Nephron progenitor cell (in vitro differentiated cells): ENCODE measurements at places on chromosomes 12 and 14.

GRCh38 chr12:57865084-57865751, 18.7 kb upstream of the CTDSP2 start:
- peak; percentile 79 for DNase-seq

GRCh38 chr14:20613094-20614037, 22.2 kb upstream of the RNASE12 start:
- DNase-seq, result peak; percentile 78

DNA sequence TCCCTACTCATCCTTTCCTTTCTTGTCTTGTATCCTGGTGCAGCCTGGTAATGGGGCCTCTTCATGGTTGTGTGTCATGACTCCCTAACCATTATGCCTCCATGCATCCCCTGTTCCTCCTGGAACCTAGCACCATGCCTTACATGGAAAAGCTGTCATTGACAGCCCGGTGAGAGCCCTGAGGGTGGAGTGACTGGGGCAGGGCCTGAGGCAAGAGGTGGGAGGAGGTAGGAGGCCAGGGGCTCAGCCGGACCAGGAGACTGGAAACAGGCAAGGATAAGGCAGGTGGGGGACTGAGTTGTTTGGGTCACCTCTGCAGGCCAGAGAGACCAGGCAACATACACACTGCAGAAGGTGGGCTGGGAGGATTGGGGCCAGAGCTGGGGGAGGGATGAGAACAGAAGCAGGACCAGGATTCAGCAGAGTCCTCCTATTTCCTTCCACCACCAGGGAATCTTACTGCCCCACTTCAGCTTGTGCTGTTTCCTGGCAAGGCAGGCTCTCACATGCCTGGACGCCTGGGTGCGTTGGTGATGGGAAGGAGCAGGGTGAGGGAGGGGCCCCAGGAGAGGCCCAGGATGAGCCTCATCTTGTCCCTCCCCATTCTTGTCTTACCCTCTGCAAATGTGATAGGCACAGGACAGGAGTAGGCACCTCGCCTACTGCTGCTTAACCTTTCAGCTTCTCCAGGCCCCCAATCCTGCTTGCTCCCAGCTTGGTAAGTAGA, at the start of gene LTB4R2:
TSS of gene LTB4R2 (plus strand) at position 603 of the 727 bp plus-strand sequence. CDS start 525 bp downstream, outside the sequence.
- no peak for DNase-seq

DNA sequence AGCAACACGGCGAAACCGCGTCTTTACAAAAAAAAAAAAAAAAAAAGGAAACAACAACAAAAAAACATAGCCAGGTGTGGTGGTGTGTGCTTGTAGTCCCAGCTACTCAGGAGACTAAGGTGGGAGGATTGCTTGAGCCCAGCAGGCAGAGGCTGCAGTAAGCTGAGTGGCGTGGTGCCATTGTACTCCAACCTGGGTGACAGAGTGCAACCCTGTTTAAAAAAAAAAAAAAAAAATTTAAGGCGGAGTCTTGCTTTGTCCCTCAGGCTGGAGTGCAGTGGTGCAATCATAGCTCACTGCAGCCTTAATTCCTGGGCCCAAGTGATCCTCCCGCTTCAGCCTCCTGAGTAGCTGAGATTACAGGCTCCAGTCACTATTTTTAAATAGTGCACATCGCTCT, 18.2 kb upstream of the FIGNL2 start:
- no peak for DNase-seq

GRCh38 chr14:22560662-22561365, 28.2 kb downstream of the DAD1 start:
- no peak for DNase-seq

- DNase-seq, result no peak
These were observed 428.5 kb upstream of the FBXO33 start for GRCh38 chr14:39860596-39861228.

DNA sequence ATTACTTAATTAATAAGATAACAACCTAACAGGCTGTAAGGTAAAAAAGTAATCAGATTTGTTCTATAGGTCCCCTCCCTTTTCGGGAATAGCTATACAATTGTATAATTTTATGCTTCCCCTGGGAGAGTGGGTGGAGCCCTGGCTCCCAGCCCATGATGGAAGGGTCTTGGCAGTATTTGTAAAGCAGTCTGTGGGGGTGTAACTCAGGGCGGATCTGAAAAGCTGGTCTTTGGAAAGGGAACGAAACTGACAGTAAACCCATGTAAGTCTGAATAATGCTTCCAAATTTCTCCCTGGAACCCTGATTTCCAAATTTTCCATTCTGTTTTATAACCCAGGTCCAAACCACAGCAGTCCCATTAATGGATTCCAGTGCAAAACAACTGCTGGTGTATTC, 110.4 kb downstream of the DAD1 start:
- peak; percentile 15 for DNase-seq

DNA sequence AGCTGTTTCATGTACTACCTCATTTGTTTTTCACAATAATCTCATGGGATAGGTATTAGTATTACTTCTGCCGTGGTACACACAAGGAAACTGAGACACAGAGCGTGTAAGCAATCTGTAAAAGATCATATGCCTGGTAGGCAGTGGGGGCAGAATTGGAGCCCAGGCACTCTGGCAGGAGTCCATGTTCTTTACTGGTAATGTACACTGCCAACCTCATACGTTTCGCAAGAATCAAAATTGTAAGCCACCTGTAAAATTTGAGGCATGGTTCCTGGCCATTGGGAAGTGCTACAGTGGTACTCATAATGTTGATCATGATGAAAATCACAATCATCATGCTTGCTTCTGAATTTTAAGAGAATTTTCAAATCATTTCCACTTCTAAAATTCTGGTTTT, 40.7 kb downstream of the TMTC1 start:
- DNase-seq, result no peak

GRCh38 chr12:44876544-44877410, 662 bp upstream of the NELL2 start:
- peak; percentile 87 for DNase-seq

DNA sequence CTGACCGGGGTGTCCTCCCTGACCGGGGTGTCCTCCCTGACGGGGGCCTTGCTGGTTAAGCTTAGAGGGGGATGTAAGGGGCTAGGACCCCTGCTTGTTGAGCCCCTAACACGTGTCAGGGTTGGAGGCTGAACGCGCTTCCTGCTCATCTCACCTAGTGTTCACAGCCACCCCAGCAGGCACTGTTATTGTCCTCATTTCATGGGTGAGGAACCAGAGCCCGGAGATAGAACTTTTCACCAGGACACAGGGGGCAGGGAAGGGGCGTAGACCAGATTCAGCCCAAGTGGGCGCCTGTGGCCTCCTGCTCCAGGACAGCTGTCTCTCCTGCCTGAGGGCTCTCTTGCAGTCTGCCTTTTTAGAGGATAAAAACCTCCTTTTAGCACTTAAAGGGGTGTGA, 236.3 kb downstream of the GLT1D1 start:
- DNase-seq, result no peak

- DNase-seq, result no peak
These were observed 18.5 kb upstream of the MAP1LC3B2 start for GRCh38 chr12:116540622-116541152.

GRCh38 chr14:102408724-102409123, 46.0 kb downstream of the TECPR2 start:
- DNase-seq, result no peak

GRCh38 chr14:33805593-33805992, 145.3 kb downstream of the EGLN3 start:
- no peak for DNase-seq

DNA sequence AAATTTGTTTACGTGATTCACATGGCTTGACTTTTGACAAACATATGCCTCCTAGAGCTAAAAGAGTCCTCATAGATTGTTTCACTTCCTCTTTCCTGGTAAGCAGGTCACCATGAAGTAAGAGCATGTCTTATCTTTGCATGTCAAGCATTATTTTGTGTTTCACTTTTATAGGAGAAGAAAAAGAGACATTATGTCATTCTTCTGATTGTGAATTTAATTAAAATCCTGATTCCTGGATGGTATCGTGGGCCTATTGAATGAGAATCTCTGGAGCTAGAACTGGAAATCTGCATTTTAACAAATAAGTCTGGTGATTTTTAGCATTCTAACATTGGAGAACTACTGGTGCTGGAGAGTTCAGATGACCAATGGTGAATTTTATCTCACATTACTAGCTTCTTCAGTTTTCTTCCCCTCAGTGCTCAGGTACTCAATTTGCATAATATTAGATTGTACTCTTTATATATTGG, 218.6 kb upstream of the ATP2B1 start:
- no peak for DNase-seq

DNA sequence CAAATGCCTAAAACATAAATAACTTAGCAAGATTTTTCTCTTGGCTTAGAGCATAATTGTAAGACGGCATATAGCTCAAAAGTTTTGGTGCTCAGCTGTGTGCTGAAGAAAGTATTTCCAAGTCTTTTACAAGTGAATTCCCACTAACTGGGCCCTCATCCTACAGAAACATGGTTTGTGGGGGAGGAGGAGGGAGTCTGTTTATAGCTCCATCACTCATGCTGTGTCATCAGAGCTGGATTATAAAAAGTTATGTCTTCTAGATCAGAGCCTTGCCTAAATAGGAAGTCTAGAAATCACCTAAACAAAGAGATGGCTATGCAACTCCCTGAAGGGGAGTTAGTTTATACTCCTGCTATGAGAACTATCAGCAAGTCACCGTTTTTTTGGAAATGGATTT, 65.9 kb upstream of the OTOGL start:
- DNase-seq, result no peak

DNA sequence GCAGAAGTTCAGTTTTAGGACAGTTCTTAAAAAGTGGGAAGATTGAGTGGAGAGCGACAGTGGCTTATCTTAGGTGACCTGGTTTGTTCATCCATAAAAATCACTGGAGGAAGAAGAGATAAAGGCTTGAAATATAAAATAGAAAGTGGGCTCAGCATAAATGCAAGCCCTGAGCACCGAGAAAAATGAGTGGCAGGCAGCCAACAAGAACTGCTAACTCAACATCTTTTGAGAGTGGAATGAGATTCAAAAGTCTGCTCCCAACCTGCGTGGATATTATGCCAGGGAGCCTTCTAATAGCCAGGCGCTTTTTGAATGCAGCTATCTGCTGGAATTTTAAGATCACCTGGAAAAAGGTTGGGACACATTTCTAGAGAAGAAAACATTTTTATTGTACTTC, 666.5 kb downstream of the FLRT2 start:
- no peak for DNase-seq

DNA sequence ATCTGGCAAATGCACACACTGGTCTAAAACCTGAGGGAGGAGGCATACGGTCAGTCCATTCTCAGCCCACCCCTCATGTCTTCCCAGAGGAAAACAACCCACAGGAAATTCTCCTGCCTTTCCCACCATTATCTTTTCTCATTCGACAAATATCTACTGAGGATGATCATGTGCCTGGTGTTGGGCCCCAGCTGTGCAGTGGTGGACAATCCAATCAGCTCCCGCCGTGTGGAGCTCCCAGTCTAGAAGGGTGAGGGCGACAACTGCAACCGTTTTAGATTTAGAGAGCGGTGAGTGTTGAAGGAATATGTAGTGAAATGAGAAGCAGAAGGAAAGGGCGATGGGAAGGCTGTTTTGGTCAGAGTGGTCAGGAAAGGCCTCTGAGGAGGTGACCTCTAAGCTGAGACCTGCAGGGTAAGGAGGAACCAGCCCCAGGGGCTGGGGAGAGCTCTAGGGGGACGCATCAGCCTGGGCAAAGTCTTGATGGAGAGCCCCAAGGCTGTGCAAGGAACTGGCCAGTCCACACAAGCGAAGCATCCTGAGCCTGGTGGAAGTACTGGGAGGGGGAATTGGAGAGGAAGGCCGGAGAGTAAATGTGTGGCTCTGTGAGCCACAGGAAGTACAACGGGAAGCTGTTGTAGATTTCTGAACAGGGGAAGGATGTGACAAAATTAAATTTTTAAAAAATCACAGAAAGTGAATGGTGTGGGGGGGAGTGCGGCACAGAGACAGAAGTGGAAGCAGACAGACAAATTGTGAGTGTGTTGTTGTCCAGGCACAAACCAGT, 192.8 kb downstream of the NTF3 start:
- DNase-seq, result no peak

- no peak for DNase-seq
These were observed 1.2 kb upstream of the BMAL2 start for GRCh38 chr12:27331291-27331926.

- DNase-seq, result no peak
These were observed 217.9 kb downstream of the KIF21A start for GRCh38 chr12:39224971-39225370.

DNA sequence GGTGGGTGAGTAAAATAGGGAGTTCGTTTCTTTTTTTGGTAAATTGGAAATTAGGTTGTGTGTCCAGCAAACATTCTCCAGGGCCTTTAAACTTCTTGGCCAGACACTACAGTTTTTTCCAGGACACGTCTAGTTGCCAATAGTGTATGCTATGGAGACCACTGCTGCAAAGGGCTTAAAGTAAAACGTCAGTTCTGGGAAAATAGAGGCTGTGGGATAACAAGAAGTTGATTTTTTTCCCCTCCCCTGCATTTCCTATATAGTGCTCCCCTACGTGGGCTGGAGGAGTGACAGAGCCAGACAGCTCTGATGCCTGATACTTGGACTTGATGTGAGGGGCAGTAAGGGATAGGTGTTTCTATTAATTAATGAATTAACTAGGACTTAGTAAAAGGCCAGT, 2.4 kb downstream of the ACVR1B start:
- DNase-seq, result no peak

DNA sequence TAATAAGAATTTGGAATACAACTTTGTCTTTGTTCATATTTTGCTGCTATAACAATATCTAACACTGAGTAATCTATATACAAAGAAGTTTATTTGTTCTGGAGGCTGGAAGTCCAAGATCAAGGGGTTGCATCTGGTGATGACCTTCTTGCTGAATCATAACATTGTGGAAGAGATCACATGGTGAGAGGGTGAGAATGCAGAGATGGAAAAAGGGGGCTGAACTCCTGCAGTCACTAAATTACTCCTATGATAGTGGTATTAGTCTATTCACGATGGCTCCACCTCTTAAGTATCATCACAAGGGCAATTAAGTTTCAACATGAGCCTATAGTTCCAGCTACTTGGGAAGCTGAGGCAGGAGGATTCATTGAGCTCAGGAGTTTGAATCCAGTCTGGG, 4.5 kb upstream of the AKAP6 start:
- DNase-seq, result no peak

DNA sequence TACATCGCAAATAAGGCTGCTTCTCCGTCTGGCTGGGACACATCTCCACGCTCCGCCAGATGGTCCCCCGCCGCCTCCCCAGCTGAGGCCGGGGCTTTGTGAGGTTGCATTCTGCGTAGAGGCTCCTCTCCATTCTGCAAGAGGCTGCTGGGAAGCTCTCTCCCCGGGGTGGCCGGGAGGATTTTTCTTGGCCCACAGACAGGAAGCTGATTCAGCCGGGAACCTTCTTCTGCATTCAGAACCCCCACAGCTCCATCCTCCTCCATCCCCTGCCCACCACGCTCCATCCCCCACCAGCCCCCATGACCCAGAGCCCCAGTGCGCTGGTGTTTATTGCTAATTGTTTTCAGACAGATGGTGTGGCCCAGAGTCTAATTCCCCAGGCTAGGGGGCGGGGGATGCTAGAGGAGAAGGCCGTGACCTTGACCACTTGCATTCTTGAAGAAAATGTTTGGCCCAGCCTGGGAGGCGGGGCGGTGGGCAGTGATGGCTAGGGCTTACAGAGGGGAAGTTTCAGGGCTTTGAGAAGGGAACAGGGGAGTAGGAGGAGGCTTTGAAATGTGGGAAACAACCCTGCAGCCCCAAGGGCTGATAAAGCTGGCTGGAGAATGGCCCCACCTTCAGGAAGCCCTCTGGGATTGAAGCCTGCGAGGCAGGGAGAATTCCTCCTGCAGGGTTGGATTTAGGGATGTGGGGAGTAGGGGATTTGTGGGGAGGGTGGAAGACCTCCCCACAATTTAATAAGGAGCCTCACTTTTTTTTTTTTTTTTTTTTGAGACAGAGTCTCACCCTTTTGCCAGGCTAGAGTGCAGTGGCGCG, 88.5 kb upstream of the NCOR2 start:
- DNase-seq, result peak; percentile 81

- no peak for DNase-seq
These were observed 1.3 kb upstream of the TMEM233 start for GRCh38 chr12:119592232-119592631.
